Stimulated activated CD8-positive, alpha-beta memory T cell treated with anti-CD3 and anti-CD28 coated beads, Interleukin-15, amount 100 ng/mL, for 4 hours (primary cell): ENCODE measurements at places on chromosomes 12 and 14.

GRCh38 chr14:73153272-73153671 is 17.0 kb downstream of the PSEN1 start:
- no peak for DNase-seq

DNA sequence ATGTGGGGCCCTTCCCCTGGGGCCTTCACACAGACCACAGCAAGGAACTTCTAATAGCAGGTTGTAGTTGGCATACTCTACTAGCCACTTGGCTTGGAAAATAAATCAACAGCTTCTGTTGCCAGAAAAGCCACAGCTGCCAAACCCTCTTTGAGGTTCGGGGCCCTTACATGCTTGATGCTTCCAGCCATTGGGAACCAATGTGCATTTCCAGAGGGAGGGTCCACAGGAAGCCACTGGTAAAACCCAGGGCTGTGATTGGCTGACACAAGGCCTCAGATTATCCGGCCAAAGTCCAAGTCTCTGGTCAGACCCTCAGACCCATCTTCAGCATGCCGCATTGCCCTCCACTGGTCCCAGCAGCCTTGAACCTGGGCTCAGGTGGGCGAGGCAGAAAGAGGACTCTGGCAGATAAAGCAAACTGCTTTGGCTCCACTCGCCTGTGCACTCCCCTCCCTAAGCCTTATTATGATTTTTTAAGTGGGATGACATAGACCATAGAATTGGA is 214.4 kb downstream of the BCL11B start:
- DNase-seq, result no peak

DNA sequence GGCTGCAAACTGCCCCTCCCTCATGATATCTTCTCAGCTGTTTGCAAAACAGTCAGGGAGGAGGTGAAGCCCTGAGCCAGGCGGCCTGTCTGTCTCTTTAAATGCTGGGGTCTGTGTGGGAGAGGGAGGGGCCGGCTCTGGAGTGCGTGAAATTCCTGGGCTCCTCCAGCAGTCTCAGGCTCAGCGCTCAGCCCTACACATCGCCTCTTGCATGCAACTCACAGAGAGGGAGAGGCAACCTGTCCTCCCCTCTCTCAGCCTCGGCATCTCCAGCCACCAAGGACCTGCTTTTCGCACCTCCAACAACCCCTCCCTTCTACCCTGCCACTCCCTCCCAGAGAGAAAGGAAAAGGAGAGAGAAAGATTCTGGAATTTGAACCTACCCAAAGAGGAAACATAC is at the start of gene NRXN3:
NRXN3 (plus strand) TSS at position 171 of the 400 bp plus-strand sequence. CDS start 72,721 bp downstream, outside the sequence.
- DNase-seq, result no peak

- DNase-seq, result no peak
These were observed 70.0 kb downstream of the KIF21A start for GRCh38 chr12:39372929-39373328.

DNA sequence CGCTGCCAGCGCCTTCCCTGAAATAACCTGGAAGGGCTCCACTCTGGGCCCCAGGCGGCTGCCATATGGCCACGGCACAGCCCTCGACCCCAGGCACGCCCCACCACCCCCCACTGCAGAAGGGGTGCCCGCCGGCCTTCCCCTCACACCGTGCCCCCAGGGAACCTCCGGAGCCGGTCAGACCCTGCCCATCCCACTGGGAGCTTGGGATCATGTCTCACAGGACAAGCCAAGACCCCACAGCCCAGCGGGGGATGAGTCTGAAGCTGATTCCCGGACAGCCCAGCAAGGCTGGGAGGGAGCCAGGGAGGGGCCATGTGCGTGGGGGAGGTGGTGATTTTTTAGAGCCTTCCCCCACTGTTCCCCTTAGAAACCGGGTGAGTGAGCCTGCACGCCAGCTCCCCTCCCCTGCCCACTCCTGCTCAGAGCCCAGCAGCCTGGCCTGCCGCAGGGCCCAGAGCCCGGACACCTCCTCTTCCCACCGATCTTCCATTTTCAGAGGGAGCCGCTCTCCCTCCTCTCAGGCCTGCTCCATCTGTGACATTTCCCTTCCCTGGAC is 1.4 kb downstream of the RIMBP2 start:
- DNase-seq, result no peak

DNA sequence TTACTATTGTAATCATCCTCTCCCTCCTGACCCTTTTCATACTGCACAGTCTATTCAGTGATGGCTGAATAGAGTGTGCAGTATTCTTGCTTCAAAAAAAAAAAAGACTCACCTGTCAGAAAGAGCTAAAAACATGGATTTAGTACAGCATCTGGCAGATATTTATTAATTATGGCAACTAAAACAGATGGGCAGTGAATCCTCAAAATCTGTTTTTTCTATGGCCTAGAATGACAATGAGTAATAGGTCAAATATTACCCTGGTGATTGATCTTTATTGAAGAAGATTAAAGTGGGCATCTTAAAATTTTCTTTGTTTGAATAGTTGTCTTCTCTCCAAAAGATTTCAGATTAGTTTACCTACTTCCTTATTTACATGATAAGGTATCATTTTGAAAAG is 543.6 kb downstream of the FOXG1 start:
- DNase-seq, result no peak

DNA sequence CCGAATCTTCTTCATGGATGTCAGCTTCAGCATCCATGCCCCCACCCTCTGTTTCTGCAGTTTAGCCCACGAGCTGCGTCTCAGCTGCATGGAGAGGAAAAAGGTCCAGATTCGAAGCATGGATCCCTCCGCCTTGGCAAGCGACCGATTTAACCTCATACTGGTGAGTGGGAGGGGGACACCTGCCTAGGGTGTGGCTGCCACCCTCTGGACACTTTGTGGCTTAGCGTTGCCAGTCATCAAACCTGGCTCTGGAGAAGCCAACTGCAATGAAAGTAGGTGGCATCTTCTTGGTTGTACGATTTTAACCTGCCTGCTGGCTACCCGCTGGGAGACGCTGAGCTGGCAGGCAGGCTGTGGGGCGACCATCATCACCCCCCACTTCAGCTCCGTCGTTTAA is 16.7 kb downstream of the DCAF4 start:
- DNase-seq, result no peak

DNA sequence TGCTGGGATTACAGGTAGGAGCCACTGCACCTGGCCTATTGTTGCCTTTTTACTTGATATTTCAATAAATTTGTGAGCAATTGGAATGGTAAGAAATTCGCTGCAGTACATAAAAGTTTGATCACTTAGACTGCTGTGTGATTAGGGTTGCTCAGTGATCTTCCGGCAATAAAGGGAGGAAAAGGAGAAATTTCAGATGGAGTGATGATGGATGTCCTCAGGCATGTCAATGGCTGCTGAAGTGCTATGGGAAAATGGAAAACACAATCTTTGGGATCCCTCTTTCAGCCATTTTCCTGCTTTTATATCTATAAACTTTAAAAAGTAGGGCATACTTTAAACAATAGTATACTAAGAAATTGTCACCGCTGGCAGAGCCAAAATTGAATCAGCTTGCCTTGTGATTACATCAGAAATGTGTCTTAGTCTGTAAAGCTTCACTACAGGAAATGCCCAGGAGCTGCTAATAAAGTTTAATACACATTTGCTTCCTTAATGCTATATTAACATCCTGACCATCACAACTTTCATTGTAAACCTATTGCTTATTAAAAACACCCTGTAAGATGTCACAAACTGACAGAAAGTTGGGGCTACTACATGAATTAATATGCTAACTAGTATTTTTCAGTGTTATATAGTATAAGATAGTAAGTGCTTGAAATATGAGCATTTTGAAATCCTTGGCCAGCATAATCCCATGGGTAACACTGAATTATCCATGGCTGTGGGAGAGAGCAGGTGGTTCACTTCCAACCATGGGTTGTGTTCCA is 13.7 kb upstream of the FBXL14 start:
- no peak for DNase-seq

DNA sequence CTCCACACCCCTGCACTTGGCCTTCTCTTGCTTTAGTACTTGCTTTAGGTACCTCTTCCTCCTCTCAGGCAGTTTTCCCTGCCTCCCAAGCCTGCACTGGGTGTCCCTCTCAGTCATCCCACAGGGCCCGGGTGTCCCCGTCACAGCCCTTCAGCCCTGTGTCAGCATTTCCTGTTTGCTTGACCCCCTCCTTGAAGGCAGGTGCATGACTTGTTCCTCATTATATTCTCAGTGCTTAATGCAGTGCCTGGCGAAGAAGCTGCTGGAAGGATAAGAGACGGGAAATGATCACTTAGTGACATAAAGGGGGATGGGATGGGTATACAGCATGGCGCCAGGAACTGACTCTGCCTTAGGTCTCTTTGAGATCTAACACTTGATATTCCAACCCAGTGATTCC is 61.5 kb downstream of the IQSEC3 start:
- no peak for DNase-seq

DNA sequence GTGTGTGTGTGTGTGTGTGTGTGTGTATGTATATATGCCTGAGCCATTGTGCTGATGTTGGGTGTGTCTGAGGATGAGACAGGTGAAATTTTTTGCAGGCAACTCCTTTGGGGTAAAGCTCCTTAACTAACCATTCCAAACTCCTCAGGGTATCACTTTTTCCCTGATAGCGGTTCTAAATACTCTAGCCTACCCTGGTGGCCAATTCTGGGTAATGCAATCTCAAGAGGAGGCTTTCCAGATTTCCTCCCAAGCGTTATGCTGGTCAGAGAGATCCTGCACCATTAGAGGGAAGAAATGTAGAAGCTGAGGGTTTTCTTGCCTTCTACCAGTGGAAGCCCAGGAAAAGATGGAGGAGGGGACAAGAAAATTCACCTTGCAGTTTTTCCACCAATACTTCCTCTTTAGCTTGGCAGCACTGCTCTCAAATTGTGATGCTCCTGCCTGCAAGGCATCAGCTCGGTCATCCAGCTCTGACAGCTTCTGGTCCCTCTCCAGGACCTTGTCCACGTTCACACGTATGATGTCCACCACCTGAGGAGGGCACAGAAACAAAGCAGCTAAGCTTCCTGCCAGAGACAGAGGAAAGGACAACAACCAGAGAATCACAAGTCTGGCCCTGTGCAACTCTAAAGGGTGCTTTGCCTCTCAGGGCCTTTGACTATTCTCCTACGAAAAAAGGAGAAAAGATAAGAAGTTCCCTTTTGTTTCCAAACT is 4.9 kb downstream of the VAMP1 start:
- no peak for DNase-seq

GRCh38 chr12:120013659-120014380 is 24.8 kb downstream of the BICDL1 start:
- no peak for DNase-seq

- DNase-seq, result no peak
These were observed 284.5 kb upstream of the RTL1 start for GRCh38 chr14:101187816-101188570.

DNA sequence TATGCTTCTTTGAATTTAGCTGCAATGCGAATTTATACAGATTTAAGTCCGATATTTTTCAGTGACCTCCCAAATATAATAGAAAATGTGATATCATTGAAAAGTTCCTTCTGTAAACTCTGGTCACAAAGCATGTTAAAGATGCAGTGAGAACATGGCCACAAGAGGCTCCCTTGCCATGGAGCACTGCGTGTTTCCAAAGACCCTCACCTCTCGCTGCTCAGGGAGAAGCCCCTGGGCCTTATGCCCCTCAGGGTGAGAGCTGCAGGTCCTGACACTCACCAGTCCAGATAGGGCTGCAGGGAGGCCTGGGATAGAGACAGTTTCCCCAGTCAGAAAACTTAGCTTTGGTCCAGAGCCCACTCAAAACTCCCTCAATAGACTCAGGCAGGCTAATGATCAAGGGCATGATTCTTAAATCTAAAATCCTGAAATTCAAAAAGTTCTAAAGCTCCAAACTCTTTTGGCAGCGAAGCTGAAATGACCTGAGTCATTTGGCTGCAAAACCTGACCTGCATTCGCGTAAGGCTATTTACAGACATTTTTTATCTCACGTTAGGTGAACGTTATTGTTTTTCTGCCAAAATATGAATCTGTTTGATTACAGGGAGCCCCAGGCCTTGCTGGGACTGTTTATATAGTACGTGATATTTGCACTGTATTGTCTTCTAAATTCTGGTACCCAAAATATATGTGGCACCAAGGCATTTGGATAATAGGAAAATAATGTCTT is 67.8 kb downstream of the CAPZA3 start:
- DNase-seq, result no peak

GRCh38 chr12:47751561-47751960 is 7.1 kb downstream of the RAPGEF3 start:
- no peak for DNase-seq

DNA sequence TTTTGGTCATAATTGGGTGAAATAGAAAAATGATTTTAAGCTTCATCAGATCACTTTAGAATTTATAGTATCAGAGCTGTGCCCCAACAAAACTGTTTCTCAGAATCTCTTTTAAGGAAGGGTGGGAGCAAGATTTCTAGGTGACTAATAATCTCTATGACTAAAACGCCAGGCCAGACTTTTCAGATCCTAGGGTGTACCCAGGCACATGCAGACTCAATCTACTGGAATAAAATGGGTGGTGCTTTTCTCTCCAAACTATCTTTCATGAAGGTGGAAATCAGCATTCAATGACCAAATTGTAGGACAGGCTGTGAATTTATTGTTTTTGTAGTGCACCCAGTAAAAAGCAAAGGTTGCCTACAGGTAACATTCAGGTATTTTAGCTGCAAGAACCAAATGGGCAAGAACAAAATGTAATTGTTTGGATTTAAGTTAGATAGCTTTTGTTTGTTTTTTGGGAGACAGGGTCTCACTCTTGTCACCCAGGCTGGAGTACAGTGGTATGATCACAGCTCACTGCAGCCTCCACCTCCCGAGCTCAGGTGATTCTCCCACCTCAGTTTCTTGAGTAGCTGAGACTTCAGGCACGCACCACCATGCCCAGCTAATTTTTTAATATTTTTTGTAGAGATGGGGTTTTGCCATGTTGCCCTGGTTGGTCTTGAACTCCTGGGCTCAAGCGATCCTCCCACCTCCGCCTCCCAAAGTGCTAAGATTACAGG is 49.5 kb downstream of the PPP2R5C start:
- DNase-seq, result no peak

GRCh38 chr12:29286081-29286790 is 94.7 kb downstream of the ERGIC2 start:
- DNase-seq, result no peak

- no peak for DNase-seq
These were observed 13.7 kb downstream of the FGD6 start for GRCh38 chr12:95203487-95204030.

DNA sequence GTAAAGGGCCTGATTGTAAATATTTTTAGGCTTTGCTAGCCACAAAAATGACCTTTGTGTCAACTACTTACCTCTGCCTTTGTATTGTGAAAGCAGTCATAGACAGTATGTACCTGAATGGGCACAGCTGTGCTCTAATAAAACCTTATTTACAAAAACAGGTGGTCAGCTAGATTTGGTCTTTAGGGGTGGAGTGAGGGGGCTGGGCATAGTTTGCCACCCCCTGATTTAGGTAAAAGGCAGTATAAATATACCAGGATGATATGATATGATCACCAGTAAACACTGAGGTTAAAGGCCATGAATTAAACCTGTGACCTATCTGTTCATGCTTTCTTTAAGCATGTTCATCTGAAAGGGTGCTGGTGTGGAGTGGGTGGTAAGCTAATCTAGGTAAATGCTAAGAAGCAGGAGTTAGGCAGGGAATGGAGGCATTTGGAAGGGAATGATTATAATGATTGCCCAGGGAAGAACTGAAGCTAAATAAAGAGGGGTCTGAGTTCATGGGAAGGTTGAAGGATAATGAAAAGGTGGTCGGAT is 77.1 kb upstream of the BCAT1 start:
- no peak for DNase-seq

GRCh38 chr14:70143306-70143705 is 45.4 kb downstream of the SLC8A3 start:
- DNase-seq, result no peak
